ENCODE measurements at places on chromosomes 12 and 14.

DNA sequence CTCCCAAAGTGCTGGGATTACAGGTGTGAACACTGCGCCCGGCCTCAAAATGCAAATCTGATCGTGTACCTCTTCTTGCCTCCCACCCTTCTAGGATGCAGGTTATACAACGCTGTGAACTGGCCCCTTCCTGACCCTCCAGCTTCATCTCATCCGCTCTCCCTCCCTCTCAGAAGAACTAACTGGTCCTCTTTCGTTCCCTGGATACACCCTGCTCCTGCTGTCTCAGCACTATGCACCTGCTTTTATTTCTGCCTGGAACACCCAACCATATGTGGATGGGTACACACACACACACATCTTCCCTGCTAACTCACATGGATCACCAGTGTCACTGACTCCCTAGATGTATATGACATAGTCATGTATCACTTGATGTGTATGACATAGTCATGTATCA is 56.1 kb upstream of the VASH1 start:
- DNase-seq, result no peak

DNA sequence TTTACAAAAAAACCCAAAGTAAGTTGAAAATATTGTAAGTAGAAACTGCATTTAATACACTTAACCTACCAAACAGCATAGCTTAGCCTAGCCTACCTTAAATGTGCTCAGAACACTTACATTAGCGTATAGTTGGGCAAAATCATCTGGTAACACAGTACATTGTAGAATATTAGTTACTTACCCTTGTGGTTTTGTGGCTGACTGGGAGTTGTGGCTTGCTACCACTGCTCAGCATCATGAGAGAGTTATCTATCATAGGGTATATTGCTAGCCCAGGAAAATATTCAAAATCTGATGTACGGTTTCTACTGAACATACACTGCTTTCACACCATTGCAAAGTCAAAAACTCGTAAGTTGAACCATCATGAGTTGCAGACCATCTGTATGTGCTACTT is 141.7 kb upstream of the GARIN6 start:
- no peak for DNase-seq

DNA sequence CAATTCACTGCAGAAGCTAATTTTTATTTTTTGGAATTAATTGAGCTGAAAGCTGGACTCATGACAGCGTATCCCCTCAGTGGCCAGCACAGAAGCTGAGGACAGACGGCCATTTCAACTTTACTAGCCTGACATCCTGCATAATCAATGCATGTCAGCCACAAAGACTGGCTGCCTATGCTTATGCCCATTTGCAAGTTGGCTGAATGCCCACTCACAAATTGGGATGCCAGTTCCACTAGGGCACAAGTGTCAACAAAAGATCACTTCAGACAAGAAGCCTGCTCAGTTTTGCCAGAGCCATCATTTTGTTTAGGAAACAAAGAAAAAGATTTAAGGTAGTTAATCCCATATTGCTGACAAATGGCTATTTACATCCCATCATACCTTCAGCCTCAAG is 417.6 kb downstream of the NOVA1 start:
- DNase-seq, result no peak

DNA sequence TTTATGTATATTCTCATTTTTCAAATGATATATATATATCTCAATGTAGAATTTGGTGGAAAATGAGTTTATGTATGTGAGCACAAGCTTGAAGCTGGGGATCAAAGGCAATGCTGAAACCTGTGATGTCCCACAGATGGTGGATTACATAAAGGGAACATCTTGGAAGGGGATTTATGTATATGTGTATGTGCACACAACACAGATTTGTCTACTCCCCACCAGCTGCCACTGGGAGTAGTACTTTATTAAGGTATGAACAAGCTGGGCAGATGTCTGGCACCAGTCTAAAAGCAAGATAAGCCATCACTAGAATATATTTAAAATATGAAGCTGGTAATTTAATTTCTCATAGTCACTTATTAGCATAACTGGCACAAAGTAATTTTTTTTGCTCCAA is 895.6 kb downstream of the SLC6A15 start:
- DNase-seq, result no peak

- no peak for DNase-seq
These were observed 1091.8 kb upstream of the ATXN7L3B start for GRCh38 chr12:73445658-73446324.

All from GM04504 (cell line).